Glutamatergic neuron (in vitro differentiated cells): ENCODE measurements at places on chromosomes 3 and 15. TPM values are rescaled to one million over a fixed set of nuclear protein-coding genes. Genes with fewer than 3 reads are reported as not detected.

Gene TUSC7
- total RNA-seq, result not detected

Gene GNB5
- 28.4 TPM for total RNA-seq

Gene ADAMTS9
- 2.3 TPM for total RNA-seq

Gene GOLGA8K
- total RNA-seq, result not detected

Gene SH2D7
- total RNA-seq, result not detected

Gene SERINC4
- not detected for total RNA-seq

Gene PLCH1
- total RNA-seq, result 1.1 TPM

Gene CLDN18
- total RNA-seq, result not detected

Gene GPR62
- 0.44 TPM for total RNA-seq

Gene SETD2
- total RNA-seq, result 59.1 TPM

Gene RHOV
- 1.8 TPM for total RNA-seq

Gene CKMT1B
- 18.8 TPM for total RNA-seq
